ENCODE measurements at places on chromosomes 13 and 19. TPM values are rescaled to one million over a fixed set of nuclear protein-coding genes. Genes with fewer than 3 reads are reported as not detected.

- no peak for DNase-seq
Observed at GRCh38 chr19:2270157-2270422, 11.9 kb downstream of the PEAK3 start.

GRCh38 chr13:29573190-29573589, 22.3 kb downstream of the SLC7A1 start:
- DNase-seq, result no peak

GRCh38 chr19:36136964-36137686, 2.7 kb upstream of the CAPNS1 start:
- DNase-seq, result no peak

GRCh38 chr19:51552996-51553725, 17.9 kb upstream of the ZNF175 start:
- DNase-seq, result peak; percentile 18

ZNF681 gene
- 3.9 TPM for total RNA-seq

RXFP2 gene
- not detected for total RNA-seq
